Left ventricle myocardium inferior (tissue), 1 donor: ENCODE measurements at places on chromosomes 7 and 10. TPM values are rescaled to one million over a fixed set of nuclear protein-coding genes. Genes with fewer than 3 reads are reported as not detected.

MYL10 gene
- not detected for total RNA-seq

WIPF3 gene
- 8.0 TPM for total RNA-seq

CASP7 gene
- 9.9 TPM for total RNA-seq

PRPS1L1 gene
- not detected for total RNA-seq

PTPRN2 gene
- 1.3 TPM for total RNA-seq

TFPI2 gene
- 1.5 TPM for total RNA-seq

TWIST1 gene
- 1.3 TPM for total RNA-seq

OR2A5 gene
- total RNA-seq: not detected

DNA sequence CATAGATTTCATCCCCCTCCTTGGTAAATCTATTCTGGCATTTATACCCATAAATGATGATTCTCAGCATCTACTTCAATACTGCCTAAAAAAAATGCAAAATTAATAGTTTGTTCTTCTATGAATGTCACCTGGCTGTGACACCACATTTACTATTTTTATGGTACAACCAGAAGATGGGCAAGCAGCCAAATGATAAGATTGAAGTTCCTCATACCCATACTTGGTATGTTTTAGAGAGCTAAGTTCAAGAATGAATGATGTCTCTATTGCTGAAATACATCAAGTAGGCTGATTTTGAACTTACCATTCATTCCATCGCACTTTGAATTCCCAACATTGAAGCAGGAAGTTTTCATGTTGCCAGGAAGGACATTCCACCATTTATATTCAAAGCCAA, 134.2 kb downstream of the ELAPOR2 start:
- DNase-seq: no peak

- no peak for DNase-seq
Observed at GRCh38 chr7:556837-557557, 37.4 kb upstream of the PDGFA start.

DNA sequence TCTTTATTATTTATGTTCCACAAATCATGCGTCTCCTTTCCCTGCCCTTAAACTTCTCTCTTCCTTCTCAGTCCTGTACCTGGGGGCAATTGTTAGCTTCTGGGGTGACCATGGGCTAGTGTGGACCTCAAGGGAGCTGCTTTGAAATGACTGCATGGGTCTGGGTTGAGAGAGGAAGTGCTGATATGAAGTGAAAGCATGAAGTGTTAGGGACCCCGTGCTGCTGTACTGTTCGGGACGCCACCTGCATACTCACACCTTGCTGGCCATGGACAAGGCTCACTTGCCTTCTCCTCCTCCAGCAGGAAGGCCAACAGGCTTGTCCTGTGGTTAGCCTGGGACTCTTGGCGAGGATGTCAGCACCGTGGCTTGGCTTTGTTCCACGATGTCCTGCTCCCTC, 56.7 kb downstream of the MTPN start:
- DNase-seq: no peak

- peak; percentile 63 for DNase-seq
Observed at GRCh38 chr7:157397731-157398691, 61.2 kb downstream of the DNAJB6 start.

DNA sequence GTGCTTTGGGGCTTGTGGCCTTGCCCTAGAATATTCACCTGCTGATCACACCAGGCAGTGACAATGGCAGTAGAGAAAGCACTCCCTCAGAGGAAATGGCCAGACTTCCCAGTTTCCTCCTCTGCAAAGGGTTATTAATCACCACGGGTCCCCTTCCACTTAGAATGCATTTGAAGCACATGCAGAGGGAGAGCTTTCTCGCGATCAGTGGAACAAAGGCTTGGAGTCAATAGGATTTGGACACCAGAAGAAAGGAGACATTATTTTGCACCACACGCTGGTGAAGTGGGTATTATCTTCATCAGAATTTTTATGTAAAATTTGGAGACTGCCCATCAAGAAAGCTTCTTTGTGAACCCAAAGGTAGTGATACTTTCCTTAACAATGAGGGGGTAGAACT, 35.4 kb upstream of the INHBA start:
- DNase-seq: no peak

GRCh38 chr7:45007571-45008328, 7.7 kb downstream of the CCM2 start:
- DNase-seq: no peak

DNA sequence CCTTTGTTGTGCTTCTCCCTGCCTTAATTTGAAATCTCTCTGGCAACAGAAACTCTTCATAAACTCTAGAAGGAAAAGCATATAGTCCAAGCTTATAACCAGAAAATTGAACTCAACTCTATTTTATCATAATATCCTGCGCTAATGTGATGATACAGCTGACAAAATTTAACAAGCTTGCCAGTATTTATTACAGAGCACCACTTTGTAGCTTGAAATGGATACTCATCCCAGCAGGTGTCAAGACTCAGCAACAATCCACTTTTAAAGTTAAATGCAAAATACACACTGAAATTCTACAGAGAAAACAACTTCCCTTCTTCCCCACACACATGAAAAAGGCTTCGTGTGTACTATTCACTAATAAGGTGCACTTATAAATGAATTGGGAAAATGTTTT, 228.9 kb downstream of the AGMO start:
- DNase-seq: no peak

- DNase-seq: no peak
Observed at GRCh38 chr10:80279146-80279545, 10.3 kb downstream of the MAT1A start.

GRCh38 chr10:77727481-77727880, 89.9 kb upstream of the KCNMA1 start:
- DNase-seq: no peak

- no peak for DNase-seq
Observed at GRCh38 chr7:132019703-132020102, 463.3 kb upstream of the PODXL start.

- no peak for DNase-seq
Observed at GRCh38 chr10:34249634-34250033, 565.5 kb downstream of the PARD3 start.

DNA sequence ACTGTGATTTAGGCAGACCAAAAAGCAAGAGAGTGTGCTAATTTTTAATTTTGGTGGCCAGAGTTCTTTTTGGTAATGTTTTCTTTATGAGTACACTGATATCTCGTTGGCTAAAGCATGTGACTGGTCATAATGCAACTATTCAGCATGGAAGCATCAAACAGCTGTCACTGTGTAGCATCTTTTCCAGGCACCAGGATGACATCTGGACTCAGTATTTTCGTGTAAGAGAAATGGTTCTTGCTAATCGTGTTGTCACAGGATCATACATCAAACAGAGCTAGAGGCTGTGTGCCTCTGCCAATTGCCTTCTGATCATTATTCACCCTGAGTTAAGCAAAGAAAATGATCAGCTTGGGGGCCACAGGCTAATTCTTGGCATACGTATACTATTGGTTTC, 118.9 kb downstream of the SND1 start:
- DNase-seq: no peak

DNA sequence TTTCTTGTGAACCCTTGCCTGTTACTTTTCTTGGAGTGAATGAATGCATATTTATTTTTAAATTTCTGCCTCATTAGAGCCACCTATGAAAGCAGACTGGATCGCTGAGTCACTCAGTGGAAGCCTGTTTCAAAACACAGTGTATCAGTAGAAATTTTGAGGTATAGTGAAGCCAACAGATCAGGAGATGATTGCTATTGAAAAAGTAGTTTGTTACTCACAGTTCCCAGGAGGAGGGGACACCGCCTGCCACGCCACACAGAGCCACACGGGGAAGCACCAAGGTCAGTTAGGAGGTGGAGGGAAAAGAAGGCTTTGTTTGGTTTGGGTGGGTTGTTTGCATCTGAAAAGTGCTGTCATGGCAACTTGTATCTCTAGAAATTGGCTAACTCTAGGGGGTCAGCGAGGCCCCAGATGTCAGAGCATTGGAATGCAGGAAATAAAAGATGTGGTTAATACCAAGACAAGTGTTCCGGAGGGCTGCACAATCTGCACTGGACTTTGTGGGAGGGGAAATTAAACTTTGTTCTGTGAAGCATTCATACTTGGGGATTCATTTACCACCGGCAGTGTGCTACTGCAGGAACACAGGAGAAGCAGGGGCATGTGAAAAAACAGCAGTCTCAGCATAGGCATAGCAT, 106.4 kb upstream of the SDK1 start:
- no peak for DNase-seq

- no peak for DNase-seq
Observed at GRCh38 chr7:128666200-128666599, 5.9 kb upstream of the GARIN1A start.

- DNase-seq: no peak
Observed at GRCh38 chr10:82535457-82535856, 660.5 kb downstream of the NRG3 start.

DNA sequence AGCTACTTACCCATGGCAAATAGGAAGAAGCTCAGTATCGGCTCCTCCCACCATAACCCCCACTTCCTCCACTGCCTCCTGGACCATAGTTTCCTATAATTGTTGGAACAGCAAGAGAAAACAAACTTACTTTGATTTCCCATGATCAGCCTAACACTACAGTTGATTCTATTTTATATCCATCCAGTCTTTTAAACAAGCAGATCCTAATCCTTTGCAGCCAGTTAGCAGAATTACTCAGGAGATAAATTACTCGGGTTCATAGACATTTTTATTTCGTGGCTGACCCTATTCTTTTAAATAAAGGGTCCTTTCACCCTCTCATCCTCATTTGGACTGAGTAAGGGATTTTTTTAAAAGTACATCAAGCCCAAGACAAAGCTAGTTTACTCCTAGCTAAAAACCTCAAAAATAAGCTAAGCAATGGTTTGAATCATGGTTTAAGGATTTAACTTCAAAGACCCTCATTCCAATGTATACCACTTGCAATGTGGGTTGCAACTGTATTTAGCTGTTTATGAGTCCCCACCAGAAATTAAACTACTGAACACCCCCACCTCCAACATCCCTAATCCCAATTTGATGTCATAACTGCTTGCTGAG, 8.0 kb downstream of the HNRNPA2B1 start:
- no peak for DNase-seq

DNA sequence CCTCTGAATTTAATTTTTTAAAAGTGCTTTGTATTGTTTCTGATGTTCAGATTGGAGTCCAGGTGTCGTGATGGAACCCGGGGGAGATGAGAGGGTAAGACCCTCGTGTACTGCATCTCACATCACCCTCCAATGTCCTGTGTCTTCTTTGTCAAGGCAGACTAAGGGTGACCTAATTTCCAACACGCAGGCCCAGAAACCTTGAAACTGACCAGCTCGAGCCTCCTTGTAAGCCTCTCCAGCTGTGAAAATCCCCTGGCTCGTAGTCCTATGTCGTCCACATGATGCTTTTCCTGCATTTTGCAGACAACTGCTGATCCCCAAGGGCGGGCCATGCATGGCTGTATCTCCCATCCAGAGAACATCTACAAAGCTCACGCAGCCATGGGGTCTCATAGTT, 220.2 kb downstream of the ARHGAP12 start:
- no peak for DNase-seq

DNA sequence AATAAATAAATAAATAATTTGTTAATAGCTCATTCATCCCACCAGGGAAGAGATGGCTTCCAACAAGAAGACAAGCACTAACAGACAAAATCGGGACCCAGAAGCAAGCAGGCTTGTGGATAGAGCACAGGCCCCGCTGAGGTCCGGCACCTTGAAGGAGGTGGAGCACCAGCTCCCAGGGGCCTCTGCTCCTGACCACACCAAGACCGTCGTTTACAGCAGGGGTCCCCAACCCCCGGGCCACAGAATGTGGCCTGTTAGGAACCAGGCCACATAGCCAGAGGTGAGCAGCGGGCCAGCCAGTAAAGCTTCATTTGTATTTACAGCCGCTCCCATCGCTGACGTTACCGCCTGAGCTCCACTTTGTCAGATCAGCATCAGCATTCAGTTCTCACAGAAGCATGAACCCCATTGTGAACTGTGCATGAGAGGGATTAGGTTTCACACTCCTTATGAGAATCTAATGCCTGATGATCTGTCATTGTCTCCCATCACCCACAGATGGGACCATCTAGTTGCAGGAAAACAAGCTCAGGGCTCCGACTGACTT, 33.3 kb upstream of the SUN1 start:
- no peak for DNase-seq

GRCh38 chr7:111867348-111867931, 305.1 kb upstream of the IMMP2L start:
- DNase-seq: no peak

- no peak for DNase-seq
Observed at GRCh38 chr10:130748409-130749057, 563.0 kb downstream of the TCERG1L start.

DNA sequence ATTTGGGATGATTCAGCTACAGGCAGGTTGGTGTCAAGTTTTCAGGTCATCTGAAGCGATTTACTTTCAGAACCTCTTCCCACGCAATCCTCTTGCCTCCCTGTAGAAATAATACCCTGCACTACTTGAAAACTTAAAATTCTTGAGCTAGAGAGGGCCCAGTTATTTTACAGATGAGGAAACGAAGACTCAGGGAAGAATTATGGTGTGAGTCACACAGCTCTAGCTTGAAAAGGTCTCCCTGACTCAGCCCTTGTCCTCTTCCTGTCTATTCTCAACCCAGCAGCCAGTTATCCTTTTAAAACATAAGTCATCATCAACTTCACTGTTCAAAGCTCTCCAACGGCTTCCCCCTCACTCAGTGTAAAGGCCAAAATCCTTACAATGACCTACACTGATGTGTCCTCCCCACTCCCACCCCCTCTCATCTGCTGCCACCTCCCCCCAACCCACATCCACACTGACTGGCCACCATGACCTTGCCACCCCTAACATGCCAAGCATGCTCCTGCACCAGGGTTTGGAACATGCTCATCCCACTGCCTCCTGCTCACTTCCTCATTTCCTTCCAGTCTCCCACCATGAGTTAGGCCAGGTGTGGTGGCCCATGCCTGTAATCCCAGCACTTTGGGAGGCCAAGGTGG, 3.4 kb downstream of the DNMBP start:
- DNase-seq: no peak

- DNase-seq: no peak
Observed at GRCh38 chr7:29853789-29854188, 47.5 kb downstream of the WIPF3 start.

DNA sequence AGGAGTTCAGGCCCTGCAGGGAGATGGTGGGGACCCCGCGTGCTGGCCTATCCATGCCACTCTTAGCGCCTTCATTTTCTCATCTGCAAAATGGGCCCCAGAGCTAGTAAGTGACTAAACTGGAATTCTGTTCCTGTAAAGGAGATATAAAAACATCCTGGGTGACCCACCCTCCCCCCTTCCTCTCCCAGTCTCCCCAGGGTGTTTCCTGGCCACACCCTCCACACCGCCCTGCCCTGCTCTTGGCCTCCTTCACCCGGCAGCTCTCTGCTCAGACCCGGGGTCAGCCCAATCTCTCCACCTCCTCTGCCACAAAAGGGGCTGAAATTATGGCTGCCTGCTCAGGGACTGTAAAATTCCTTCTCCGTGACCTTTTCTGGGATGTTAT, 70.7 kb downstream of the C10orf105 start:
- no peak for DNase-seq

DNA sequence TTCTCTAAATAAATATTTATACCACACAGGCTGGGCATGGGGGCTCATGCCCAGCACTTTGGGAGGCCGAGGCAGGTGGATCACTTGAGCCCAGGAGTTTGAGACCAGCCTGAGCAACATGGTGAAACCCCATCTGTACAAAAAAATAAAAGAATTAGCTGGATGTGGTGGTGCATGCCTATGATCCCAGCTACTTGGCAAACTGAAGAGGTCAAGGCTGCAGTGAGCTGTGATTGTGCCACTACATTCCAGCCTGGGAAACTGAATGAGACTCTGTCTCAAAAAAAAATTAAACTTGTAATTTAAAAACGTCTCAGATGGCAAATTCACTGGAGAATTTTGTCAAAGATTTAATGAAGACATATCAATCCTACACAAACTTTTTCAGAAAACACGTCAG, 277.6 kb upstream of the BMPER start:
- no peak for DNase-seq

GRCh38 chr7:116315803-116316202, 105.5 kb downstream of the TES start:
- DNase-seq: no peak
